ENCODE measurements at places on chromosomes 4 and X.

DNA sequence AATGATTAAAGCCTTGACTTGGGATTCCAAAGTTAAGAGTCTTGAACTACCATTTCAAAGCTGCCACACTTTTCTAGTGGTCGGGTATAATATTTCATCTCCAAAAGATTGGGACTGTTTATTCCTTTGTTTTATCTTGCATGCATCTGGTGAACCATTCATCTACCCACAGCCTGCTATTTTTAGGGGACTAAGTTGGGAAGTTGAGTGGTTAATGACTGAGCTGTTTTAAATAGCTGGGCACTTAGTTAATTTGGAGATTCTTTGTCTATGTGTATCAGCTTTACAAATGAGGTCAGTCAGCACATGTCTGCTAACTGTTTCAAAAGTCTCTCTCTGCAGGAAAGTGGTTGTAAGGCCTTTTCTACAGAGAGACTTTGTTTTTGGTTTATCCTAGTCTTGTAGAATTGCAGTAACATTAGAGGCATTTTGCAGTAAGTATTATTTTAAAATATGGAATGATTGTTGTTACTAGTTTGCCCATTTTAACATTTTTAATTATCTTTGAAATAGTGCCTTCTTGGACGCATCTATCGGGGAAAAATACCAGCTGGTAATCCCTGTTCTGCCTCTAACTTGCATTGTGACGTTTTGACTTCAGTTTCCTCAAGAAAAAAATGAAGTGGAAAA, 8.2 kb downstream of the BMP2K start:
- no peak for DNase-seq

DNA sequence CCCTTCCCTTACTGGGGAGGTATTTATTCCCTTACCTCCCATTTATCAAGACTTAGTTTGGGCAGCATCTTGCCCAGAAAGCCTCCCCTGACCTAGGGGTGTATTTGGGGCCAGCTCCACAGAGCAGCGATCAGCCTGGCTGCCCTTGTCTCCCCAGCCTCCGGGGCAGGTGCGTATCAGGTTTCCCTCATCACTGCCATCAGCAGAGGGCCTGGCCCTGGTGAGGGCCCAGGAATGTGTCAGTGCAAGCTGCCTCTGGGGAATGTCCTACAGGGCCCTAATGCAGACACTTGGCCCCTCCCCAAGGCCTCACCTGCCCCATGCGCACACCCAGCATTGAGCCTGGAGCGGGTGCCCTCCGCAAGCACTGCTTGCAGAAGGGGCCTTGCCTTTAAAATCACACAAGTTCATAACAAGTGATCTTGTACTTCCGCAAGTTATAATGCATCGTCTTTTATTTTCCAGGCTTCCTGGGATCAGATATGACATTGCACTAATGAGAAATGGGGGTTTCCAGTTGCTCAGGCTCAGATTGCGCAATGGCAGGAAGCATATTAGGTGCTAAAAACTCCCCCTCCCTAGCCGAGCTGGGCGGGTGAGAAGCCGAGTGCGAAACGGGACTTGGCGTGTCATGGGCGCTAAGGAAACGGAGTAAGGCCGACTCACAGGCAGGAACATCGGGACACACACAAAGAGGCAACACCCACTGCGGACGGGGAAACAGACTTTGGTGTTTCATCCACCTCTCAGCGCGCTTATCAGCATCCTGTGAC, 25.4 kb upstream of the AFAP1 start:
- DNase-seq, result no peak

GRCh38 chrX:150966235-150966634, 16.9 kb upstream of the HMGB3 start:
- no peak for DNase-seq

- DNase-seq, result peak; percentile 54
These were observed 100.1 kb downstream of the PPARGC1A start for GRCh38 chr4:23789762-23790161.

DNA sequence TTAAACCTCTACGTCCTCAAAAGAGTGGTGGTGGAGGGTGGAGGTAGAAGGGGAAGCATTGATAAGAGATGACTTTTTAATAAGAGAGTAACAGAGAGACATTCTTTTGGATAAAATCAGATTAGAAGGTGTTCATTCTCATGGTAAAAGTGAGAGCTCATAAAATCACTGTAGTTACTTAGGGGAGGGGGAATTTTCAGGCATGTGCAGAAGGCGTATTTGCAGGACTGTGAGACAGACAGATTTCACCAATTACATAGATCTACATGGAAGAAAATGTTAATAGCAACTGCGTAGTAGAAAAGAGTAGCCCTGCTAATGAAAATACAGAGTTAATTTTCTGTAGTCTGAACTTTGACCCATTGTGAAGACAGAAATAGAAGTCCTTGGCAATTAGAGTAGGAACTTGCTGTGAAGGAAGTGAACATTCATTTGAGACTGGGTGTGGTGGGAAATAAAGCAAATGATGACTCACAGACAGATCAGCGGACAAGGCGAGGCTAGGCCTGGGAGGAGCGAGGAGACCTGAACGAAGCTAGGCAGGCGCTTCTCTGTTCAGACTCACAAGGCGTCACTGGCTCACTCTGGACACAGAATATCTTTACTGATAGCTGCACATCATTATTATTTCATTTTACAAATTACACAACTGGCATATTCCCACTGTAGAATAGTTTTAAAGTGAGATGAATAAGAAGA, 57.2 kb upstream of the FAM9C start:
- DNase-seq, result peak; percentile 83

DNA sequence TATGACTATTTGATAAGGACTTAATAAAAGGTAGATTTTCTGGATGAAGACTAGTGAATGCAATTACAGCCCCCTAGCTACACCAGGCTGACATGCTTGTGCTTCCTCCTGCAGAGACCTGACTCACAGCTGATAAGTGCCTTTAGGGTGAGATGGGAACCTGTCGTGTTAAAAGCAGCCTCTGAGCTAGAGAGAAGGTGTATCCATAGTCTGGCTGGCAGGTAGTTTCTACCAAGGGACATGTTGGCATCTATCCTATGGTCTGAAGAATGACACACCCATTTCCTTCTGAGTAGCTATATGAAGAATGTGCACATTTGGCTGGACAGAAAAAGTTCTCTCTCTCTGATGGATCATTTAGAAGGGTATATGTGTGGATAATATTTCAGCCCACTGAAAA, 64.1 kb downstream of the PARM1 start:
- no peak for DNase-seq

GRCh38 chrX:1400742-1401471, 9.0 kb upstream of the SLC25A6 start:
- DNase-seq, result no peak

DNA sequence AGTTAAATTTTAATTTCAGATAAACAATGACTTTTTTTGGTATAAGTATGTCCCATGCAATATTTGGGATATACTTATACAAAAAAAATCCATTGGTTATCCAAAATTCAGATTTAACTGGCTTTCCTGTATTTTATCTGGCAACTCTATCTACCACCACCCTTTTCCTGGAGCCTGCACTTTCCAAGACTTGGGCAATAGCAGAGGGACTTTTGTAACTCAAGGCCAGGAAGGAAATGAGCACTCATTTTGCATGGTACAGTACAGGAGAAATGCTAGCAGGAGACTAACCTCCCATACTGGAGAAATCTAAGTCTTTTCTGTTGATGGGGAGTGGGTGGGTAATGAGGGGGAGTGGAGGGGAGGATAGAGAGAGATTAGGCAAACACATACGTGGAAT, 37.7 kb upstream of the PLAC1 start:
- no peak for DNase-seq

DNA sequence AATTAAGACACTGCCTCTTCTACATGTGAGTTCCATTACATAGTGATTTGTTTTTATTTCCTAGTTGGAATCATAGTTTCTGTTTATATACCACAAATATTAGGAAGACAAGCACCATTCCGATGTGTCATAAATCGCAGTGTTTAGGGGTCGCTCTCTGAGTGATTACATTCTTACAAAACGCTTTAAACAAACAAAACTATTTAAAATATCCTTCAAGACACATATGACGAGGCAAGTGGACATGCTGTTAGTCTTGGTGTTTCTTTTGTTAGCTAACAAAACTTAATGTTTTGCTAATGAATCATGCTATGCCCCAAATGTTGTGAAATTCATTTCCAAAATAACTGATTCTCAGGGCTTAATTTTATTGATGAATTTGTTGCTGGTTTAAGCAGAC, 1219.3 kb upstream of the PRKX start:
- DNase-seq, result no peak

DNA sequence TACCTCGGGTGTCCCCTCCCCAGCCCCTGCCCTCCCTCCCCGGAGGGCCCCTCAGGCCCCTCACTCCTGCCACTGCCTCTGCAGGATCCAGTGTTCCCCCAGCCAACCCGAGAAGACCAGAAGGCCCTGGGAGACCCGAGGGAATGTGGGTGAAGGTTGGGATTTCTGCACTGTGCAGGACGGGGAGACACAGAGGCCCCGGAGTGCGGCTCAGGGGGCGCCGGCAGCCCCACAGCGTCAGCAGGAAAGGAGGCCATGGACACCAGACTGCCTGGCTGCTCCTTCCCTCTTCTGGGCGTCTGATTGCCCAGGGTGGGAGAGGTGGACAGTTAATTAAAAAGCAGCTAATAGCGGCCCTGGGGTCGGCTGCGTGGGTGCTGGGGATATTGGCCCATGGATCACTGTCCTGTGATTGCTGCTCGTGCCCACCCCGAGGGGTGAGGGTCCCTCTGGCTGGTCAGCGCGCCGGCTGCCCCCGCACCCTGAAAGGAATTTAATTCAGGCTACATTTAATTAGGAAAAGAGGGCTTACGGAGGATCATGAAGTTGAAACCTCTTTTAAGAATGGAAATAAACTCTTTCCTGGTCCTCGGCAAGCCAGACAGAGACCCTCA, 57.8 kb upstream of the NKX1-1 start:
- DNase-seq, result no peak

GRCh38 chrX:100373673-100374072, 36.4 kb downstream of the PCDH19 start:
- no peak for DNase-seq

GRCh38 chr4:176981074-176981473, 188.4 kb upstream of the VEGFC start:
- DNase-seq, result no peak

DNA sequence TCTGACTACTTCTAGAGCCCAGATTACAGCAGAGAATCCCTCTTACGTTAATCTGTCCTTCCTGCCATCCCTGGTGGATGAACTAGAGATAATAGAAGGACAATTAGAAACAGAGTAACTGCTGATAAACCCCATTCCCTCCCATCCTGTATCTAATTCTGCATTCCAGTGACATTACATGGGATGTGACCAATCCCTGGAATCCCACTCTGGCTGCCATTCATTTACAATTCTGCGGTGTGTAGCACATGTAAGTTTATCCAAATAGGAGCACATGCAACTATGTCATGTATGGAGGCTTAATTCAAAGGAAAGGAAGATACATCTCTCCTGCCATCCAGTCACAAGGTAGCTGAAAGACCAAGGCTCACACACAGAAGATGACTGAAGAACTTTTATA, 339.5 kb downstream of the GPAT3 start:
- no peak for DNase-seq

DNA sequence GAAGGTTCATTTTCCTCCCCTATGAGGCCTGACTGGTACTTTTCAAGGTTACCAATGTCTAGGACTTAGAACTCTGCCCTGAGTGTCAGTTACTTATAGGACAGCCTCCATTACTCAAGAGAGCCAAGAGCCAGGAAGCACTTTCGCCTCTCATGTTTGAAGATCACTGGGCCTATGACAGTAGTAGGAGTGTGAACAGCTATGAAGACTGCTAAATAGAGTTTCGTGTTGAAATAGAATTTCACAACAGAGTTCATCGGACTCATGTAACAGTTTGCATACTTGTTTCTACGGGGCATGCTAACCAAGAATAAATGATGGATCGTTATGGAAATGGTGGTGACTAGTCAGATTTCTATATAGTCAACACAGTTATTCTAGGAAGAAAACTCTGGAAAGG, 97.8 kb upstream of the GPC4 start:
- no peak for DNase-seq

DNA sequence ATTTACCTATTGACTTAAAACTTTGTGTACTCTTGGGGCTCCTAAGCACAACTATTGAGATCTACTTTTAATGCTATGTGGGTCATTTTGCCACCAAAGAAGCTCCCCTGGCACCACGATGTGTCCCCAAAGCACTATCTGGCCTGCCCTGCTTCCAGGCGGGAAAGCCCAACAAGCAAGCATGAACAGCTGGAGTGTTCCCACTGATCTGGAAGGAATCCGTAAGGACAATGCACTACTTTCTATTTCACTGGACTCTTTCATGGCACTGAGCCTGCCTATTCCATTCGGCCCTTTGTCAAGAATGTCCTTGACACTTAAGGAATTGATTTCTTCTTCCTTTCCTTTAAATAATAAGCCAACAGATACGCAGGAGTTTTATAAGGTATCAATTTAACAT, 38.8 kb downstream of the GRIA3 start:
- no peak for DNase-seq

DNA sequence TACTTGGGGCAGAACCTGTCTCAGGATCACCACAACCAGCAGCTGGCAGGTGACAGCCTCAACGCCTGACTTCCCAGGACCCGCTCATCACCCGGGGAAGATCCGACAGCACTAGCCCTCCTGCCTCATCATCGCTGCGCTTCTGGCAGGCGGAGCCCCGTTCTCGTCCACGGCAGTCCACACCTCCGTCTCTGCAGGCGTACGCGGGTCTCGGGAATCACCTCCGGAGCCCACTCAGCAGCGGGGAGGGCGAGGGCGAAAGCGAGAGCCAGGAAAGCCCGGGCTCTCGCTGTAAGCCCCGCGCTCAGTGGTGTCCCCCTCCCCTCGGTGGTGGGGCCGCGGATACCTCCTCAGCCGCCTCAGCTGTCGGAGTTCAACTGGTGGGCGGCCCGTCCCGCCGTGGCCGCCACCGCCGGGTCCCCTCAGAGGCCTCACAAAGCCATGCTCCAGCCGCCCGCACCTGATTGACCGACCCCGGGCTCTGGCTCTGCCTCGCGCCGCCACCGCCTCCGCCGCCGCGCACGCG, 518 bp upstream of the CNKSR2 start:
- DNase-seq, result no peak

DNA sequence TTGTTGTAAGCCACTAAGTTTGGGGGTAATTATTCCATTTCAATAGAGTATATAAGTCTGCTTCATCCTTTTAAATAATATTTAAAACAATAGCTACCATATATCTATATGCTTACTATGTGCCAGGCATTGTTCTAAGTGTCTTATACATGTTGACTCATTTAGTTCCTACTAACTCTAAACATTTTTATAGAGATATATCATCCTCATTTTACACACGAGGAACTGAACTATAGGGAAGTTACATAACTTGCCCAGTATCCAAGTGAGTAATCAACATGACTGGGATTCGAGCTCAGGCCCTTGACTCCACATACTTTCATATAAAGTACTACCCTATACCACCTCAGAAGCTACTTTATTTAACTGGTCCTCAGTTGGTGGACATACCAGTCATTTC, 175.3 kb upstream of the RAI2 start:
- no peak for DNase-seq

DNA sequence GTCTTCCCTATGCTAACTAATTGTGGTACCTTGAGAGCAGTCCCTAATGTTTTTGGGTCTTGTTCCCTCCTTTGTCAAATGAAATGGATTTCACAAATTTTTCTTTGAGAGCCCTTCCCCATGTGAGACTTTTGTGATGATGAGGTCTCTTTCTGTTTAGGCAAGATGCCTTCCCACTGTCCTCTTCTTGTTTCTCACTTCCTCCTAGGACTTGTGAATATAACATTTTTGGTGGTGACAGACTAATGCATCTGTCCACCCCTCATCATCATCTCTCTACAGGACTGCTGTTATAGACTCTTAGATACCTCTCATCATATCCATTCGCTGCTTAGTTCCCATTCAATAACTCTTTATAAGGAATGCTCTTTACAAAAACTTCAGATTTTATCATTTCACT, 8.7 kb upstream of the ANK2 start:
- no peak for DNase-seq
